Stimulated activated CD8-positive, alpha-beta memory T cell treated with anti-CD3 and anti-CD28 coated beads, Interleukin-12 subunit alpha, Interleukin-12 subunit beta, amount 100 ng/mL, for 1 hour (primary cell): ENCODE measurements at places on chromosomes 3 and 15.

DNA sequence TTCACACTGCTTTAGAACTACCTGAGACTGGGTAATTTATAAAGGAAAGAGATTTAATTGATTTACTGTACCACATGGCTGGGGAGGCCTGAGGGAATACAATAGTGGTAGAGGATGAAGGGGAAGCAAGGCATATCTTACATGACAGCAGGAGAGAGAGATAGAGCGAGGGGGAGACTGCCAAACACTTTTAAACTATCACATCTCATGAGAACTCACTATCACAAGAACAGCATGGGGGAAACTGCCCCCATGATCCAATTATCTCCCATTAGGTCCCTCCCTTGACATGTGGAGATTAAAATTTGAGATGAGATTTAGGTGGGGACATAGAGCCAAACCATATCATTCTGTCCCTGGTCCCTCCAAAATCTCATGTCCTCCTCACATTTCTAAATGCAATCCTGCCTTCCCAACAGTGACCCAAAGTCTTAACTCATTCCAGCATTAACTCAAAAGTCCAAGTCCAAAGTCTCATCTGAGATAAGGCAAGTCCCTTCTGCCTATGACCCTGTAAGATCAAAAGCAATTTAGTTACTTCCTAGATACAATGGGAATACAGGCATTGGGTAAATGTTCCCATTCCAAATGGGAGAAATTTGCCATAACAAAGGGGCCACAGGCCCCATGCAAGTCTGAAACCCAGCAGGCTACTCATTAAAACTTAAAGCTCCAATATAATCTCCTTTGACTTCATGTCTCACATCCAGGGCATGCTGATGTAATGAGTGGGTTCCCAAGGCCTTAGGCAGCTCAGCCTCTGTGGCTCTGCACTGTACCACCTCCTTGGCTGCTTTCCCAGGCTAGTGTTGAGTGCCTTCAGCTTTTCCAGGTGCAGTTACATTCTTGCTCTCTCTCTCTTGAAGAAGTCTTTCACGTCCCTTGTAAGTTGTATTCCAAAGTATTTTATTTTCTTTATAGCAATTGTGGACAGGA lies 481.7 kb upstream of the TGFBR2 start:
- no peak for DNase-seq

- DNase-seq = no peak
Observed at GRCh38 chr3:104273046-104273649, 1093.6 kb upstream of the ALCAM start.

DNA sequence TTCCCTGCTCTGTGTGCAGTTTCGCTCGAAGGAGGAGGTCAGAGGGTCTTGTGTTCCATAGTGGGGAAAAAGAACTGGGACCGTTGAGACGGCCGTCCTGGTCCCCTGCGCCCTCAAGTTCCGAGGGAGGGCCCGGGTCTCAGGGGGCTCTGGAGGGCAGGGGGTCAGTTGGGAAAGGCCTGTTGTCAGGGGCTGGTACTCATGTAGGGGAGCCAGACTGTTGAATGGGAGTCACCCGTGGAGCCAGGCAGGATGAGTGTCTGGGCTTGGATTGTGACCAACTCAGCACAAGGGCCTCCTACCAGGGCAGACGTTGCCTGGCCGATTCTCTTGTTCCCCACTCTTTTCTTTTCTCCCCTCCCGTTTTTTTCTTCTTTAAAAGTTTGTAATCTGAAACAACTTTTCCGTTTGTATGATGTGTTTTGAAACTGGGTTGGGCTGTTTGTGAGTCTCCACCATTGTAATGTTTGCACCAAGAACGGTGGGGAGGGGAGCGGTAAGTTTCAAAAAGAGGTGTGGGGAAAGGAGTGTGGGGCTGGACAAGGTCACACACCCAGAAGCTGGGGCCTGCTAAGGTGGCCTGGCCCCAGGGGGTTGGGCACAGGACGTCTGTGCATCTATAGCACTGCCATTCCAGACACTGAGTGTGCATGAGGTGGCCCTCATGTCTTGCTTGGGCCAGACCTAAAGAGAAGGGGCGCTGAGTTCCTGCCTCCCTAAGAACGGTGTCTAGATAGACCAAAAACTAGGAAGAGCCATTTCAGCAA lies 1.1 kb downstream of the CMTM7 start:
- DNase-seq = no peak

GRCh38 chr15:77040673-77041072 lies 30.2 kb downstream of the TSPAN3 start:
- no peak for DNase-seq
